Glutamatergic neuron (in vitro differentiated cells): ENCODE measurements at places on chromosomes 4 and X. TPM values are rescaled to one million over a fixed set of nuclear protein-coding genes. Genes with fewer than 3 reads are reported as not detected.

Gene FHL1
- total RNA-seq = 161 TPM

DNA sequence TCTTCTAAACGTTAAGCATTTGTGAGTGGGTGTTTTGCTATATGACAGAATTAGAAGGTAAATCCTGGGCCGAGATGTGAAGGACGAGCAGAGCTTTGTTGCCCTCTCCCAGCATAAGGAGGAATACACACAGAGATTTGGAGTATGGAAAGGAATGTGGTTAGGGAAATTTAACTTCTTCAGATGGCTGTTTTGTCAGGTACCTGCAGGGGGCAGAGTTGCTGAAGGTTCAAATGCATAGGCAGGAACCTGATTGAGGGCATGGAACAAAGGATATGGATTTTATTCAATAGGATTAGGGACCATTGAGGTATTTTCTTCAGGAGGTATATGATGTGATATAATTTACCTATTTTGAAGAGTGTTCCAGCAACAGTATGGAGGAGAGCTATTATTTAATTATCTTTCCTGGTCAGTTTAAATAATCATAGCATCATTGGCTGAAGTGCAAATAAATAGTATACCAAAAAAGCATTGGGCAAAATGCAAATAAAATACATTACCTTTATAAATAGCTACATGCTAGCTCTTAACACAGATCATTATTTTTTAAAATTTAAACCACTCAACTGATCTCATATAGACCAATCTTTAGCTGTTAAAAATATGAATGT is 143.6 kb downstream of the SLIT2 start:
- no peak overlapping the region for H3K27ac ChIP-seq
- peak; percentile 51 for DNase-seq
- no peak overlapping the region for H3K4me3 ChIP-seq
- H3K27me3 ChIP-seq = no peaks in the 10 kb centered on the region

Gene FGF5
- not detected for total RNA-seq

DNA sequence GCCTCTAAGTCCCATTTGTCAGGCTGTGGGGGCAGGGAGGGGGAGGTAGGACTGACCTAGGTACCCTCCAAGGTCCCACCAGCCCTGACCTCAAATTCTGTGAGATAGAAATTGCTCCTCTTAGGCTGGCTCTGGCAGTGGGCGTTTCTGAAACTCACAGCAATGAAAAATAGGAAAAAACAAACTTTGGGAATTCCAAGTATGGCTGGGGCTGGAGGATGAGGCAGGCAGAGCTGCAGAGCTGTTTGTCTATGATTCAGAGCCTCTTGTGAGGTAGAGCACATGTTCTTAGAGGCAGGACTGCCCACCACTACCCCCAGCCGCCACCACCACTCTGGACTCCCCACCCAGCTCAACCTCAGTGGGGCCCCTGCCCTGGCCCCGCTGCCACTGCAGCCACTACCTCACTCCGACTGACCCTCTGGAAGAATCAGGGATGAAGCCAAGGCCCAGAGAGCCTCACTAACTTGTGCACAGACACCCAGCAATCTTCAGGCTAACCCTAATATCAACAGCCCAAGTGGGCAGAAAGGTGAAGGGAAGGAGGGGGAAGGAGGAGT is 98.2 kb downstream of the PJA1 start:
- H3K27ac ChIP-seq = no peak overlapping the region
- no peaks in the 10 kb centered on the region for H3K36me3 ChIP-seq
- no peak for DNase-seq
- H3K4me1 ChIP-seq = peaks cover 6% of the 10 kb centered on the region

GRCh38 chrX:112672788-112673560 is 6.8 kb downstream of the LHFPL1 start:
- no peak for DNase-seq
- no peaks in the 10 kb centered on the region for H3K36me3 ChIP-seq
- no peaks in the 10 kb centered on the region for H3K4me1 ChIP-seq

DNA sequence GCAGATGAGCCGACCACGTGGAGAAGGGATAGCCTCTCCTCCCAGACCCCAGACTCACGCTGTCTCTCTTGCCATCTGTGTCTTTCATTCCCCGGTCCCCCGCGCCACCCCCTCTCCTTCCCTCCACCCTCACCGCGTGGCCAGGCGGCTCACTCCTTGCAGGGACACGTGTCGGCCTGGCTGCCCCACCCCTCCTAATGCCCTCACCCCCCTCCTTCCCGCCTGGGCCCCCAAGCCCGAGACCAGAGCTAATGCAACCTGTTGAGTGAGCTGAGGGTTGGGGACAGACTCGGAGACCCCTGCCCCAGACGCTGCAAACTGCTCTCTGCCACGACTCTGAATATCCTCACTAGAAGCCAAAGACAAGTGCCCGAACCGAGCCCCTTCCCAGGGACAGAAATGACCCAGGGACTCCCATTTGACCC is 1.8 kb downstream of the SLC38A5 start:
- H3K36me3 ChIP-seq = no peaks in the 10 kb centered on the region
- H3K4me1 ChIP-seq = peaks cover 41% of the 10 kb centered on the region
- DNase-seq = peak; percentile 63
- peak overlapping the region; percentile 97 for H3K27ac ChIP-seq
- H3K4me3 ChIP-seq = peak overlapping the region; percentile 98
